ENCODE measurements at places on chromosomes 7 and 10. TPM values are rescaled to one million over a fixed set of nuclear protein-coding genes. Genes with fewer than 3 reads are reported as not detected.

The TLX1 gene
- not detected for total RNA-seq

The ALOX5 gene
- total RNA-seq: 0.20 TPM

The CRHR2 gene
- not detected for total RNA-seq

The TMEM178B gene
- total RNA-seq: 1.5 TPM

The CEP41 gene
- total RNA-seq: 12.5 TPM

The STAMBPL1 gene
- 31.2 TPM for total RNA-seq

The CALML3 gene
- not detected for total RNA-seq

The UNCX gene
- total RNA-seq: not detected

The ADRB1 gene
- 1.2 TPM for total RNA-seq

The FAM25G gene
- not detected for total RNA-seq

The PTF1A gene
- not detected for total RNA-seq

The FRA10AC1 gene
- 3.9 TPM for total RNA-seq

The PIK3CG gene
- total RNA-seq: not detected

The ANKRD61 gene
- total RNA-seq: 0.22 TPM

The CPA4 gene
- 4.5 TPM for total RNA-seq

The ODAD2 gene
- total RNA-seq: not detected

The CYP17A1 gene
- total RNA-seq: not detected

The FRAT1 gene
- 1.8 TPM for total RNA-seq

The TOMM7 gene
- total RNA-seq: 372 TPM

The PRF1 gene
- not detected for total RNA-seq

The LIPK gene
- total RNA-seq: not detected

The CRYGN gene
- total RNA-seq: not detected

The ASB10 gene
- not detected for total RNA-seq

The A1CF gene
- not detected for total RNA-seq

The TMEM229A gene
- not detected for total RNA-seq

The EVX1 gene
- total RNA-seq: 0.19 TPM

The INSYN2A gene
- 1.7 TPM for total RNA-seq

The AQP1 gene
- 0.40 TPM for total RNA-seq

The PODXL gene
- 44.6 TPM for total RNA-seq

The ZNF804B gene
- not detected for total RNA-seq

The RBP4 gene
- 5.1 TPM for total RNA-seq

The SPRN gene
- 0.18 TPM for total RNA-seq

The FAM25A gene
- not detected for total RNA-seq

The OPN4 gene
- total RNA-seq: not detected

The GNAT3 gene
- not detected for total RNA-seq

The ASZ1 gene
- not detected for total RNA-seq

The AVPI1 gene
- 96.2 TPM for total RNA-seq

The FAM237B gene
- total RNA-seq: not detected

The IFIT1B gene
- not detected for total RNA-seq

The ICA1 gene
- total RNA-seq: 1.0 TPM

The HTRA1 gene
- 54.3 TPM for total RNA-seq

The CPVL gene
- 0.86 TPM for total RNA-seq

The ADGRA1 gene
- total RNA-seq: 0.12 TPM

The MAT1A gene
- not detected for total RNA-seq

The CPA5 gene
- total RNA-seq: not detected

The DDX21 gene
- total RNA-seq: 128 TPM

The SPDYE11 gene
- total RNA-seq: not detected
